DND-41 (cell line): ENCODE measurements at places on chromosomes 4 and X.

DNA sequence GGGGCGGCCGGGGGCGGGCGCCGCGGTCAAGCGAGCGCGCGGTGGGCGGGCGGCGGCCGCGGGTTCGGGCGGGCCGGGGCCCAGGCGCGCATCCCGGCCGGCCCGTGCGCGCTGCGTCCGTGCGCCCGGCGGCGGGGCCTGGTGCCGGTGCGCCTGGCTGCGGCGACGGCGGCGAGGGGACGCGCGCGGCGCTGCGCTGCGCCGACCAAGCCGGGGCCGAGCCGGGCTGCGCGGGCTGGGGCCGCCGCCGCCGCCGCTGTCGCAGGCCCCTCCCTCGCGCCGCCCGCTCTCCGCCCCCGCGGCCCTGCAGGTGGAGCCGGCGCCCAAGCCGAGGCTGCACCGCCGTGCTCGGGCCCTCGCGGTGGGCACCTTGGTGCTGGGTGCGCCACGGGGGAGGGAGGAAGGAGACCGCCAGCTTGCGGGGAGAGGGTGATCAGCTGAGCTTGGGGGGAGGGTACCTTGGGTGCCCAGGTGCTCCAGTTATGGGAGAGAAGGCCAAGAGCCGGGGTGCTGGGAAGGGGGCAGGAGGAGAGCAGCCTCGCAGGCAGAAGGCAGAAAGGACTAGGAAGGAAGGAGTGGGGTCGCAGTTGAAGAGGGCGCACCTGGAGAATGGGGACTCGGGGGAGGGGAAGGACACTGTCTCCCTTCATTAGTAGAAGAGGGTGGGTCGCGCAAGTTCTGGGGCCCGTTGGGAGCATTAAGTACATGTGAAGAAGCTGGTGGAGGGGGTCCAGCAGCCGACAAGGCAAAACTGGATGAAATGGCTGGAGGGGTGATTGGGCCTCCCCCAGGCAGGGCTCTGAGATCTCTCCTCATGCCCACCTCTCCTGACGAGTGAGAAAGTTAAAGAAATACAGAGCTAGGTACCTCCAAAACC, at the start of gene PPP2R2C:
Gene PPP2R2C (minus strand): TSS at position 228 of the 877 bp plus-strand sequence. CDS start 385 bp downstream, outside the sequence.
- DNase-seq: no peak

- no peak for DNase-seq
Measured at GRCh38 chr4:62015043-62015739, 815.1 kb downstream of the ADGRL3 start.

DNA sequence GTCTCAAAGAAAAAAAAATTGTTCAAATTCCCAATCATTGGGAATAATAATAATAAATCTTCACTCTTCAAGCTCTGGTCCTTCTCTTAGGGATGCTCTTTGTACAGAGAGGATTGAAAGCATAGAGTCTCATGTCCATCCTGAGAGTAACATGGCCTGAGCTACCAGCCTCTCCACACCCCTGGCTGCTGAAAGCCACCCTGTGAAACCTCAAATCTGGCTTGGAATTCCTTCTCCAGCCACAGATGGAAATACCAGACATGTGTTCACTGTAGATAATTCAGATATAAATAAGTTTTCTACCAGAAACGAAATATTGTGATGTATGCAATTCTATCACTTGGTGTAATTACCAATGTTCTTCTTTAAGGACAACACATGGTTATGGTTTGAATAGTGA, 140.6 kb downstream of the ARSF start:
- no peak for DNase-seq

GRCh38 chr4:169256101-169256612, 14.6 kb downstream of the SH3RF1 start:
- no peak for DNase-seq

GRCh38 chr4:40546506-40546905, 83.2 kb downstream of the RBM47 start:
- DNase-seq: no peak

- no peak for DNase-seq
Measured at GRCh38 chrX:104854188-104854587, 288.2 kb downstream of the IL1RAPL2 start.

DNA sequence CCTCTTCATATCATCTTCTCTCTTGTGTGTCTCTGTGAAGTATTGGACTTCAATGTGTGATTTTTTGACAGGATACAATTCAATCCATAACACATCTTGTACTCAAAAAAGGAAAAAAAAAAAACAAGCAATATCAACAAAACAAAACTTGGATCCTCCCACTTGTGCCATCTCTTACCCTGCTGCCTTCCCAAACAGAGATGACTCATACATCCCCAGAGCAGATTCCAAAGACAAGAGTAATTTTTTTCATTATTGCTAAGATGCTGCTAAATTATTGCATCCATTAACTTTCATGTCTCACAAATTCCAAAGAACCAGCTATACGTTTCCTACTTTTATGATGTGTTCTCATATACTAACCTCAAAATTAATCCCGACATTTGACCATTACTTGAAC, 479.2 kb downstream of the GBA3 start:
- DNase-seq: no peak

- no peak for DNase-seq
Measured at GRCh38 chrX:87788976-87789375, 271.4 kb downstream of the KLHL4 start.

DNA sequence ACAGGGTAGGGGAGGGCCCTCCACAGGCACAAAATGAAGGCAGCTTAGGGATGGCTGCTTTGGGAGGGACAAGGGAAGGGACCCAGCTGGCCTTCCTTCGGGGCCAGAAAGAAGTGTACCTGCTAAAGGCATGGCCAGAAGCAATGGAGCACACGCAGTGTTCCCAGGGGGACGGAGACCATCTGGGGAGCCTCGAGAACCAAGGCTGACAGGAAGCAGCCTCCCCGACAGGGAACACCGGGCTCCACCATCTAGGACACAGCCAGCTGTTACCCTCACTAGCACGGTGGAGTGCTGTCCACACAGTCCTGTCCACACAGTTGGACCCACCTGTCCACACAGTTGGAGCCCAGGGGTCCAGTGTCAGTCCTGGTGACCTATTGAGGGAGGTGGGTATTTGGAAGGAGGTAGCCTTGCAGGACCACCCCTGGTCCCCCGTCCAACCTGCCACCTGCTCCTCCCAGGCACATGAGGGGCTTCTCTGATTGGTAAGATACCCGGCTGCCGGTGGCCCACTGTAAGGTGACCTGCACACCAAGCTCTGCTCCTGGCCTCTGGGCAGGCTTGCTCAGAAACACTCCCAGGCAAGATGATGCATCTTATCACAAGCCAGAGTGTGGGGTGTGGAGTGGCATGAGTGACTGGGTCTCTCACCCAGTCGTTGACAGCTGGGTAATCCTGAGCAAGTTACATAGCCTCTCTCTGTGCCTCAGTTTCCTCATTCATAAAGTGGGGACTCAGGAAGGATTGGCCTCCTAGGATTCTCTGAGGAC, 20.5 kb upstream of the AFAP1 start:
- DNase-seq: no peak

DNA sequence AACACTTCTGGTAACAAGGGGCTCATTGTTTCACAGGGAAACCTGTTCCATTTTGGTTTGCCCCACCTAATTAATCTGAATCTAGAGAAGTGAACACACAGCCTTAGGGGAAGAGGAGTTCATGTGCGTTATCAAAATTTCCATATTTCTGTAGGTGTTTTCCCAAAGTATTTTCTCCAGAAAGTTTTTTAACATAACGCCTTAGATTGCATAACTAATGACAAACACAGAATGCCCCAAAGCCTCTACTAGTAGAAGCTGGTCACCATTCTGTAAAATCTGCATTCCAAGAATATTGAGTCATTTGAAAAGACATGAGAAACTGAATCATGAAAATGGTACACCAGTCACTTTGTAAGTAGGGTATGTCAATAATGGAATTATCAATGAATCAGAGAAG, 41.1 kb downstream of the IL13RA2 start:
- no peak for DNase-seq

DNA sequence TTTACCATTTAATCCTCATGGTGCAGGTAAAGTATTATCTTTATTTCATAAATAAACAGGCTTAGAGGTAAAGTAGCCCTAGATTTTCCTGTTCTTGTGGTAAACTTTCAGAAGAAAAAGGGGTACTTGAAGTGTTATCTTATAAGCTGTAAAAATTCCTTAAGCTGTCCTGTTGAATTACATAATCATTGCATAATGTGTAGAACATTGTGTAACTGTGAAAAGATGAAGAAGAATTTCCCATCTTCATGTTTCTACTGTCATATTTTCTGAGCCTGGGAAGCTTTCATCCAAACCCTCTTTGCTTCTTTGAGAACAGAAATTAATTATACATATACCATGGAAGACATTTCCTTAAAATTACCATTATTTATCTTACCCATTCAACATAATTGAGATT, 90.5 kb downstream of the ELOVL6 start:
- DNase-seq: no peak

GRCh38 chrX:30875957-30876356, 13.1 kb downstream of the TAB3 start:
- DNase-seq: no peak

DNA sequence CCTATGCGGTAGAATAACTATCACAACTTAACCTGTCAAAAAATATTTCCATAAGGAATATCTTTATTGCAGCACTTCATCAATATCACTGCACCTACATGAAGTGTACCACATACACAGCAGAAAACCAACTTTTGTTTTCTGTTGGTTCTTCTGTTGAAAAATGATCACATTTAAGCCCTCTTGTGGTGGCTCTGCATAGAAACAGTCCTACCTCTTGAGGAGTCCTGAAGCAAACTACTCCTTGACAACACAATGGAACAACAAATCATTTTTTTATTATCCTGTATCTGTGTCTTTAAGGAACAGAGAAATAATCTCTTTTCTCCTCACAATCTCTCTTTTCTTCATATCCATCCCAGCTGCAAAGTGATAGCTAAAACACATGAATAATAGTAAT, 39.8 kb upstream of the ATOH1 start:
- no peak for DNase-seq

DNA sequence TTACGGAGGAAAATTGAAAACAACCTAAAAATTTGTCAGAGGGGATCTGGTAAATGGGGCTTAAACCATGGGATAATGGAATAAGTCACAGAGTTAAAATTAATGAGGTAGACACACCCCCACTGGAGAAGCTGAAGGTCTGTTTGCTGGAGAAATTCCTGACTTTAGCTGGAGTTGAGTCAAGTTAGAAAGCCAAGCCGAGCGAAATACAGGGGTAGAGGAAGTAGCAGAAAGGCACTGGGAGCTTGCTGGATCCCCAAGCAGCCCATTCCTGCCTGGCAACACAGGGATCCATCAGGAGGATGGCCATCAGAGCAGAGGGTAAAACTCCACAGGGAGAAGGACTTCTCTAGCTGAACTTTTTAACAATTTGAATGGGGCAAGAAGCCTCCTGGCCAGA, 163.8 kb downstream of the ATRX start:
- DNase-seq: no peak

DNA sequence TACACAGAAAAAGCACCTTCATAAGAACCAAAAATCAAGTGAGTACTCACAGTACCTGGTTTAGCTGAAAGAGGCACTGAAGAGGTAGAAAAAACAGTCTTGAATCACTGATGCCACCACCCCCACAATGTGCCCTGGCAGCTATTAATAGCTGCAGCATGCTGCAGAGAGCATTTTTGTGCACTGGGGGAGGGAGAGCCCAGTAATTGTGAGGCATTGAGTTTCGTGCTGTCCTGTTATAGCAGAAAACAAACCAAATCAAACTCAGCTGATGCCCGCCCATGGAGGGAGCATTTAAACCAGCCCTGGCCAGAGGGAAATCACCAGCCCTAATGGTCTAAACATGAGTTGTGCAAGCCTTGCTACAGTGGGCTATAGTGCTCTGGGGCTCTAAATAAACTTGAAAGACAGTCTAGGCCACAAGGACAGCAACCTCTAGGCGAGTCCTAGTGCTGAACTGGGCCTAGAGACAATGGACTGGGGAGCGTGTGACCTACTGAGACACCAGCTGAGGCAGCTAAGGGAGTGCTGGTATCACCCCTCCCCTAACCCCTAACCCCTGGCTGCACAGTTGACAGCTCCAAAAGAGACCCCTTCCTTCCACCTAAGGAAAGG, 106.3 kb upstream of the TMLHE start:
- no peak for DNase-seq

DNA sequence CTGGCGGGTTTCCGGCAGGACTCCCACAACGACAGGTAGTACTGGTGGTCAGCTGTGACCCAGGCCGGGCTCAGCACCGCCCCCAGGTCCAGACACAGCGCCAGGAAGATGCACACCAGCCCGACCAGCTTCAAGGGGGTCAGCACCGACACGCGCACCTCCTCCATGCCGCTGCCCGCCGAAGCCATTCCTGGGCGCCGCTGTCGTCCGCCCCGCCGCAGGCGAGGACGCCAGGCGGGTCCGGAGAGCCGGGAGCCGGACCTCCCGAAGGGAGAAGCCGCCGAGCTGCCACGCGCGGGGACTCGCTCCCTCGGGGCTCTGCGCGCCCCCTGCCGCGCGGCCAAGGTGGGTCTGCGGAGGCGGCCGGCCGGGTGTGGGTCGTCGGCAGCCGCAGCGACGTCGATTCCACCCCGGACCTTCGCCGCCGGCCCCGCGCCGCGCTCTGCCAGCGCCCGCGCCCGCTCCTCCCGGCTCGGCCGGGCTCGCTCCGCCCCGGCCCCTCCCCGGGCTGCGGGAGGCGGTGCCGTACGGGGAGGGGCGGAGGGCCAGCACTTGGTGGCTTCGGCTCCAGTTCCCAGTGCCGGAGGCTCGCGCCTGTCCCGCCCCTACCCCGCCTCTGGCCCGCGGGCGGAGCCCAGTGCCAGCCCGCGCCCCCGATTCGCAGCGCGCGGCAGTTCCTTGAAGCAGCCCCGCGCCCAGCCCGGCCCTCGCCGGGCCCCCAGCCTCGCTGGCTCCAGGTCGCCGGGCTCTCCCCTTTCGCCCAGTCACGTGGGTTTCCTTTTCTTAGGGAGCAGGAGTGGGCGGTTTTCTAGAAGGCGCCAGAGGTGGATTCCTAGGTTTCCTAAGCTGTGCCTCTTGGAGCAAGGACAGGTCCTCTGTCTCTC, at the start of gene TMEM47:
Gene TMEM47 (minus strand): TSS at position 444 of the 884 bp plus-strand sequence. CDS start 256 bp downstream, at position 188.
- no peak for DNase-seq

GRCh38 chr4:169655401-169655800, 35.0 kb downstream of the CLCN3 start:
- DNase-seq: no peak

- DNase-seq: no peak
Measured at GRCh38 chr4:41334182-41334581, 77.5 kb downstream of the UCHL1 start.

- no peak for DNase-seq
Measured at GRCh38 chr4:120062663-120063195, 3.9 kb downstream of the MAD2L1 start.

- no peak for DNase-seq
Measured at GRCh38 chrX:116239944-116240840, 69.6 kb downstream of the AGTR2 start.

GRCh38 chr4:109440948-109441347, 7.3 kb downstream of the SEC24B start:
- DNase-seq: no peak

GRCh38 chr4:185207466-185207865, 1.9 kb upstream of the SNX25 start:
- no peak for DNase-seq

DNA sequence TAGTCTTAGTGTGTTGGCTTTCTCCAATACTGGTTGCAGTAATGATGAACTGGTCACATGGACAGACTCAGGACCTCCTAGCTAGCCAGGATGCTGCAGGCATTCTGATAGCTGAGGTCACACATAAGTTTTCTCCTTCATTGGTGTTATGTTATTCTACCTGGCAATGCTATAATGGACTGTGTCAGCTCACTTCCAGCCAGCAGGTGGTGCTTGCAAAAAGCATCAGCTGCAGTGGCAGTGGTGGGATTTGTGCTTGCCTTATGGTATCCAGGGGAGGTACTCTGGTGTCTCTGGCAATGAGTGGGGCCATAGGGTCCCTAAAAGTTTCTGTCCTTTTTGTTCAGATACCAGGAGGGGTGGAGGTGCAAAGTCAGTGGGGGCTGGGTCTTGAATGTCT, 33.6 kb downstream of the ZNF330 start:
- no peak for DNase-seq

GRCh38 chr4:156954587-156954986, 17.0 kb downstream of the PDGFC start:
- DNase-seq: no peak
